Upper lobe of right lung (tissue), 1 donor: ENCODE measurements at places on chromosomes 12 and 14.

DNA sequence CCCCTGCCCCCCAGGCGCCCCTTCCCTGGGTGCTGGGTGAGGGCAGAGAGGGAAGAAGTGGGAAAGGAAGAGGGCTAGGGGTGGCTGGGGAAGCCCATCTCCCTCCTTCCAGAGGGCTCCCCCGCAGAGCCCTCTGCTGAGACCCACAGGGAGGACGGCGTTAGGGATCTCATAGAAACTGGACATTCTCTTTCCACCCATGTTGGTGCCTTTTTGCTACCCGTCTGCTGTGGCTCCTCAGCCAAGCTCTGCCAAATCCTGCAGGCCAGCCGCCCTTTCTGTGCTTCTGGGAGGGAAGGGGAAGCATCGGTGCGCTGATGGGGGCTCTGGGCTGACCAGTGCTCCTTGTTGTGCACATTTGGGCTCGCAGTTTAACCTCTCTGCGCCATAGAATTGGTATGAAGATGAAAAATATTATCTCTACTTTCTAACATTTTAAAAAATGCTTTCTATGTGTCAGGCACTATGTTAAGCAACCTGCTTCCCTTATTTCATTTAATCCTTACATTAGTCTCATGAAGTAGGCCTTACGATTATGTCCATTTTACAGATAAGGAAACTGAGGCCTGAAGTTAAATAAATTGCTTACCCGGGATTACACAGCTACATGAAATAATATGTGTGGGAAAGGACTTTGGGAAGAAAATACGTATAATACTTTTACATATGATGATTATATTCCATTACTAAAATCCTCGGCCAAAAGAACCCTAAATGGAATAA is 981 bp downstream of the SLC48A1 start:
- H3K36me3 ChIP-seq, result no peaks in the 10 kb centered on the region
- H3K4me1 ChIP-seq, result peaks cover 63% of the 10 kb centered on the region
- H3K4me3 ChIP-seq, result peak overlapping the region; percentile 93
- H3K27me3 ChIP-seq, result no peaks in the 10 kb centered on the region
- peak overlapping the region; percentile 81 for H3K27ac ChIP-seq

DNA sequence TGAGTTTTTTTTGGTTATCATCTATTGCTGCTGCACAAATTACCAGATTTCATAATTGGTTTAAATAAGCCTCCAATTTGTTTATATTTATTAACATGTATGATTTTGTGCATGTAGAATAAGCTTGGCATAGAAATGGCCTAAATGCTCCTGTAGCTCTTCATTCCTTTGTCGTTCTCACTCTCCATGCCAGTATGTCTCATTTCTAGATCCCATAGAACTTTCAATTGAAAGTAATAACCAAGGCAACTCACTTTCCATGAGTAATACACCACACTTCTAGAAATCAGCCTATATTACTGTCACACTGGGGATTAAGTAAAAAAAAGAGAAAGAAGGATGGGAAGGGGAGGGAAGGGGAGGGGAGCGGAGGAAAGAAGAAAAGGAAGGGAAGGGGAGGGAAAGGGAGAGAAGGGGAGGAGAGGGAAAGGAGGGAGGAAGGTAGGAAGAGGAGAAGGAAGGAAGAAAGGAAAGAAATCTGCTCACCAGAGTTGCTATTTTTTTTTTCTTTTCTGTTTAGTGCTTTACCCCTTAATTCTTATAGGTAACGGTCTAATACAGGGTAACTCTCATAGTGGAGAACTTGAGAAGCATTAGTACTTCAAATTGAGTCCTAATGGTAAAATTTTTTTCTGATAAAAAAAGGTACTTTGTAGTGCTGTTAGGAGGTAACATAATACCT is 45.6 kb downstream of the MDM2 start:
- no peak overlapping the region for H3K4me3 ChIP-seq
- no peaks in the 10 kb centered on the region for H3K4me1 ChIP-seq
- H3K36me3 ChIP-seq, result peaks cover 30% of the 10 kb centered on the region
- no peak overlapping the region for H3K27ac ChIP-seq
- no peak for DNase-seq

DNA sequence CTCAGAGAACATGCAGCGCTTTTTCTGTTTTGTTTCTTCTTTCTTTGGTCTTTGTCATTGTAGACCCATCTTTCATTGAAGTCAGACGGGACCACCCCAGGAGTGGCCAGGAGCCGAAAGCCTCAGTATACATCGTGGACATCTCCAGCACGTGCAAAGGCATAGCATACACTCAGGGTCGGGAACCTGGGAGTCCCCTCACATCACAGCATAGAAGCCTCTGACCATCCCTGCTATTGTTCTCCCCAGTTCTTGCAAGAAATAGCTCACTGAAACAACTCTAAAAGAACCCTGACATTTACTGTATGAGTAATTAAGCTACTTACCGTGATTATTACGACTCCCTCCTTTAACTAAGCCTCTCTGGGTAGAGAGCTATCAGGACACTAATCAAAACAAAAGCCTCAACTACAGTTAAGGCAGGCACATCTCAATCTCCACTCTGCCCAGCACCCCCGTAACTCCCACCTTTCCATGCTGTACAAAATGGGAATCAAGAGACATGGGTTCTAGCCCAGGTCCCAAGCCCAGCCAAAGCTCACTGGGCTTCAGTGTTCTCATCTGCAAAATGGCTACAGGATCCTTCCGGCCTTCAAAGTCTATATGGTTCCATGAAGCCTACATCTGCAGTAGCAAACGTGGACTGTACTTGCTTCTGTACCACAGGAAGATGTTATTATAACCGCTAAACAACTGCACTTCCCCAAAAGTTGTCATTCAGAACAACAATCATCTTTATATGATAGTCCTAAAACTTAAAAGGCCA is 6.7 kb downstream of the CCDC88C start:
- peaks cover 16% of the 10 kb centered on the region for H3K4me1 ChIP-seq
- H3K27ac ChIP-seq, result no peak overlapping the region
- no peak for DNase-seq

GRCh38 chr14:91470216-91470615 is 39.9 kb downstream of the PPP4R3A start:
- peaks cover 90% of the 10 kb centered on the region for H3K36me3 ChIP-seq
- no peak overlapping the region for H3K4me3 ChIP-seq
- no peaks in the 10 kb centered on the region for H3K27me3 ChIP-seq
- H3K27ac ChIP-seq, result no peak overlapping the region
- no peaks in the 10 kb centered on the region for H3K4me1 ChIP-seq
